ENCODE measurements at places on chromosomes 6 and 20.

- peak; percentile 70 for DNase-seq
Observed at GRCh38 chr20:18314786-18315406, 26.6 kb downstream of the ZNF133 start.

GRCh38 chr20:57323034-57323433 is 6.6 kb upstream of the SPO11 start:
- peak; percentile 8 for DNase-seq

GRCh38 chr6:116714296-116714695 is 33.3 kb downstream of the KPNA5 start:
- no peak for DNase-seq

DNA sequence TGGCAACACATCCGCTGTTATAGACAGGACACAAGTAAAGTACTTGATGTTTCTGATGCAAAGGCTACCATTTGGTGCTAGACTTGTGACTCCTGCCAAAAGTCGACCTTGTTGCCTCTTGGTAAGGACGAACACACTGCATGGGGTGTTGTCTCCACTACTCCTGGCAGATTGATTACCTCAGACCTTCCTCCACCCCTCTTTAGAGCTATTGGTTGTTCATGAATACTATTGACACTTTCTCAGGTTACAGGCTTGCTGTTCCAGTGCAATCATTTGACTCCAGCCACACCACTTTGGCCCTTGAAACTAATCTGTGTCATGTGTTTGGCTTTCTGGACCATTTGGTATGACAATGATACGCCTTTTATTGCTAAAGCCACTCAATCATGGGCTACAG is 62.3 kb downstream of the TRMT11 start:
- no peak for DNase-seq

DNA sequence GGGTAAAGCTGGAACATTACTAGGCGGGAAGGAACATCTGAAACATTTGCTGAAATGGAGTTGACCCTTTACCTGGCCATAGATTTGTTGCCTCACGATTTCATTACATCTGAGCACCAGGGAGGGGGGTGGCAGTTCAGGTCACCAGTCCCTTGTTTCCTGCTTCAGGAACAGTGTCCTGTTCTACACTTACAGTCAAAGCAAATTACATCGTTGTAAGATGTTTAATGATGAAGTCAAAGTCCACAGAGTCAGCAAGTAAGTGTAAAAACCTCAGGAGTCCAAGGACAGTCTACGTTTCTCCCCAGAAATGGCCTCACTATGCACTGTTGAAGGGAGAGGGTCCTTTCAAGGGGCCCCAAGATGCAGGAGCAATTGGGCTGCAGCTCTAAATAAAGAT is 8.9 kb upstream of the MICB start:
- DNase-seq, result no peak

DNA sequence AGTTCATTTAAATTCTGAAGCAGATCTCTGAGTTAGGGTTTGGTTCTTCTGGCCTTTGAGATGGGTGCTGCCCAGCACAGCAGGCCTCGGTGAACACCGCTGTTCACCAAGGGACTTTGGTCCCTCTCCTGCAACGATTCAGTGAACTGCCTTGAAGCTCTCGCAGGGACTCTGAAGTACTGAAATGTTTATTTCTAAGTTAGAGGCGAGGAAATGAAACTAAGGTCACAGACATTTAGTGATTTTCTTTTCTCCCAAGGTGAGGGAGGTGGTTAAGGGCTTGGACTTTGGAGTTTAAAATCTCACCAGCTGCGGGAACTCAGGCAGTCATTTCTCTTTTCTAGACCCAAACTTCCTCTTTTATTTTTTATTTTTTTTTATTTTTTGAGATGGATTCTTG is 26.2 kb downstream of the E2F3 start:
- DNase-seq, result no peak

- no peak for DNase-seq
Observed at GRCh38 chr20:63381781-63382431, 20.8 kb upstream of the CHRNA4 start.

Data from LHCN-M2 (cell line).